Calu3 (cell line): ENCODE measurements at places on chromosomes 7 and 10. TPM values are rescaled to one million over a fixed set of nuclear protein-coding genes. Genes with fewer than 3 reads are reported as not detected.
A peak's percentile ranks its signal among the peaks of the same experiment; 100 is the strongest.

GRCh38 chr7:110987127-110987693, 103.7 kb upstream of the LRRN3 start:
- H3K4me1 ChIP-seq, result no peaks in the 10 kb centered on the region
- H3K36me3 ChIP-seq, result no peaks in the 10 kb centered on the region
- H3K27ac ChIP-seq, result no peak overlapping the region
- H3K4me3 ChIP-seq, result no peak overlapping the region
- no peaks in the 10 kb centered on the region for H3K27me3 ChIP-seq

DNA sequence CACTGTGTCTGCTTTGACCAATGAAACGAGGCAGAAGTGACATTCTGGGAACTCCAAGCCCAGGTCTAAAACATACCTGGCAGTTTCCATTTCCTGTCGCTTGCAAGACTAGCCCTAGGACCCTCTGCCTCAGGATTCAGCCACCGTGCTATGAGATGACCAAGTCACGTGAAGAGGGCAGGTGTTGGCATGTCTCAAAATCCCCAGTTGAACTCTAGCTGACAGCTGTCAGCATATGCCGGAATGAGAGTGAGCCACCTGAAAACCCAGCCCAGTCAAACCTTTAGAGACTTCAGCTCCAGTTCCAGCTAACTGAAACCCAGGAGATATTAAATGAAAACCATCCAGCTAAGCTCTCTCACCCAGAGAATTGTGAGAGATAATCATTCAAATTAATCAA, 89.9 kb upstream of the PPP1R3A start:
- H3K36me3 ChIP-seq, result no peaks in the 10 kb centered on the region
- H3K4me1 ChIP-seq, result no peaks in the 10 kb centered on the region
- DNase-seq, result no peak
- no peaks in the 10 kb centered on the region for H3K27me3 ChIP-seq
- H3K4me3 ChIP-seq, result no peak overlapping the region

DNA sequence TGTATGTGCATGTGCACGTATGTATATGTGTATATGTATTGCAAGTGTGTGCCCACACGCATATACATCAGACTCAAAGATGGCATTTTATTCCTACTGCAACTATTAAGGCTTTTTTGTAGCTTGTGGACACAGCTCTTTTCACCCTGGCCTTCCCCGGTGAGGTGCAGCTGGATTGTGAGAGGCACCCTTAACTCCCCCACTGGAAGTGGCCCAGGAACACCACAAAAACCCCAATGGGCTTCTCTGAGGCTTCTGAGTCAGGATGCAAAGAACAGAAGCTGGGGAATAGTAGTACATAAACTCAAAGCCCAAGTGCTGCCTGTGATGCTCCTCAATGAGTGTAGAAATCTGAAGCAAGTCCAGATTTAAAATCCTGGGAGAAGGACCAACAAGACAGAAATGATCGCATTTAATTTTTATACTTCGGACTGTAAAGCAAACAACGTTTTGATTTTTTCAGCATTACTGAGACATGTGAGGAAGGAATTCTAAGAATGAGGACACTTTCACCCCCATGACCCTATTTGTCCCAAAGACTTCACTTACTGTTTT, 369.2 kb upstream of the MGMT start:
- no peaks in the 10 kb centered on the region for H3K36me3 ChIP-seq
- H3K4me1 ChIP-seq, result no peaks in the 10 kb centered on the region
- no peak overlapping the region for H3K27ac ChIP-seq

GRCh38 chr7:73839743-73840714, 2.3 kb downstream of the METTL27 start:
- H3K36me3 ChIP-seq, result peaks cover 23% of the 10 kb centered on the region
- no peak overlapping the region for H3K27ac ChIP-seq
- no peaks in the 10 kb centered on the region for H3K27me3 ChIP-seq
- DNase-seq, result no peak

The ALOX5 gene
- 44.9 and 57.0 TPM in 2 replicates for total RNA-seq

The AKR1C3 gene
- 177 and 181 TPM in 2 replicates for total RNA-seq

The ARHGEF35 gene
- 11.8 and 13.7 TPM in 2 replicates for total RNA-seq

DNA sequence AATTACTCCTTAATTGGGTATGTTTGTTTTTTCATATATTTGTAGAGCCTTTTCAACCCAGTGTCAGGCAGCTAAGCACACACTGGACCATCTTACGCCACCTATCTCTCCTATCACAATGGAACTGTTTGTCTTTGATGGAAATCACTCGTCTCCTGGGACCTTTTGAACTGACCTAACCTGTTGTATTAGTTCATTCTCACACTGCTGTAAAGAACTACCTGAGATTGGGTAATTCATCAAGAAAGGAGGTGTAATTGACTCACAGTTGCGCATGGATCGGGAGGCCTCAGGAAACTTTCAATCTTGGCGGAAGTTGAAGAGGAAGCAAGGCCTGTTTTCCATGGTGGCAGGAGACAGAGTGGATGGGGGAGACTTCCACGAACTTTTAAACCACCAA, 182.0 kb downstream of the TCERG1L start:
- no peaks in the 10 kb centered on the region for H3K27me3 ChIP-seq
- H3K27ac ChIP-seq, result no peak overlapping the region
- H3K36me3 ChIP-seq, result peaks cover 5% of the 10 kb centered on the region

DNA sequence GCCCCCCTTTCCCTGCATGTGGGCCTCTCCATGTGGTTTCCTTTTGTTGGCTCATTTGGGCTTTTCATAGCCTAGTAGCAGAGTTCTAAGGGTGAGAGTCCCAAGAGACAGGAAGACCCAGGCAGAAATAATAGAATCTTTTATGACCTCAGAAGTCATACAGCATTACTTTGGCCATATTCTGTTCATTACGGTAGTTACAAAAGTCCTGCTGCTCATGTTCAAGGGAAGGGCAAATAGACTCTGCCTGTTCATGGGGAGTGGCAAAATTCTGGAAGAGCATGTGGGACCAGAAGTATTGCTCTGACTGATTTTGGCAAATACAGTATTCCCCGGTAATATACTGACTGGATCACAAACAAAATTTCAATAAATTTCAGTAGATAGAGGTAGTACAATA, 910.3 kb downstream of the LRMDA start:
- DNase-seq, result no peak
- no peak overlapping the region for H3K4me3 ChIP-seq
- H3K36me3 ChIP-seq, result no peaks in the 10 kb centered on the region

GRCh38 chr10:102113956-102114857, 6.0 kb downstream of the LDB1 start:
- no peaks in the 10 kb centered on the region for H3K27me3 ChIP-seq
- H3K4me1 ChIP-seq, result peaks cover 43% of the 10 kb centered on the region
- peak; percentile 12 for DNase-seq
- H3K27ac ChIP-seq, result peak overlapping the region; percentile 50

DNA sequence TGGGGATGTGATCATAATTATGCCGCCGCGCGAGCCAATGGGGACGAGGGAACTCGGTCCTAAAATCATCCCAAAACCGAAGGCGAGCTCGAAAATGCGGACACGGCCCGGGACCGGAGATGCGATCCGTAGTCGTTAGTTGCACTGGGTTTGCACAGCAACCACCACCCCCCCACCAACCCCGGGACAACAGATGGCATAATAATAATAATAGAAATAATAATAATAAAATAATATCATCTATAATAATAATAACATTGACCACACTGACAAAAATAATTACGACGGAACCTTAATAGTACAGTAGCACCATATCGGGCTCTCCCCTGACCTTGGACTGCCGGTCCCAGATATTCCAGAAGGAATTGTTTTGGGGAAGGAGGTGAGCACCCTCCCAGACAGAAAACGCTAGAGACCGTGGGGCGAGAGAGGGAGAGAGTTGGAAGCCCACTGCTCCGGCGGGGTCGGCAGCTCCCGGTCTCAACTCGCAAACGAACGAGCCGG, 1.1 kb upstream of the EMX2 start:
- H3K4me3 ChIP-seq, result no peak overlapping the region
- no peaks in the 10 kb centered on the region for H3K36me3 ChIP-seq
- H3K27me3 ChIP-seq, result peaks cover 57% of the 10 kb centered on the region

The ZNF488 gene
- total RNA-seq, result 2.1 and 2.2 TPM in 2 replicates

- no peak for DNase-seq
- H3K4me3 ChIP-seq, result no peak overlapping the region
- H3K4me1 ChIP-seq, result no peaks in the 10 kb centered on the region
- H3K27me3 ChIP-seq, result no peaks in the 10 kb centered on the region
- no peaks in the 10 kb centered on the region for H3K36me3 ChIP-seq
Measured at GRCh38 chr10:107481224-107481623, 316.7 kb upstream of the SORCS1 start.

GRCh38 chr7:149732611-149733010, 40.8 kb downstream of the ZNF467 start:
- no peak overlapping the region for H3K4me3 ChIP-seq
- DNase-seq, result no peak
- H3K27me3 ChIP-seq, result no peaks in the 10 kb centered on the region
- peaks cover 10% of the 10 kb centered on the region for H3K36me3 ChIP-seq

DNA sequence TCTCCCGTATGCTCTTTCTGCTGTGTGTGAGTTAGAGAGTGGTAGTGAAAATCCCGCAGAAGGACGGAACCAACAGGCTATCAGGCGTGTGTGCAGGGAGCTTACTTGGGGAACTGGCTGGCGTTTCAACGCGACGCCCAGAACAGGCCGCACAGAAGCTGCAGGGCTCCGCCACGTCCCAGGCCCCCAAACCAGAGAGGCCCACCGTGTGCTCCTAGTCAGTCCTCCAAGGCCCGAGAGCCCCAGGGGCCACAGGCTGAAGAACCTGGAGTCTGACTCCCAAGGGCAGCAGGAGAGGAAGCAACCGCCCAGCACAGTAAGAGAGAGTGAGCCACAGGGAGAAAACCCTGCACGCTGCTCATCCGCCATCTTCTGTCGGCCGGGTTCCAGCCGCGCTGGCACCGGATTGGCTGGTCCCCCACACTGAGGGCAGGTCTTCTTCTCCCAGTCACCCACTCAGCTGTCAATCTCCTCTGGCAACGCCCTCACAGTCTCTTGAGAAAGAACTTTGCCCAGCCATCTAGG, 730.6 kb upstream of the VSTM2A start:
- DNase-seq, result no peak
- no peaks in the 10 kb centered on the region for H3K4me1 ChIP-seq
- peaks cover 5% of the 10 kb centered on the region for H3K36me3 ChIP-seq
- H3K27ac ChIP-seq, result no peak overlapping the region
- no peak overlapping the region for H3K4me3 ChIP-seq

GRCh38 chr10:97128039-97128492, 57.7 kb downstream of the SLIT1 start:
- H3K27ac ChIP-seq, result no peak overlapping the region
- no peaks in the 10 kb centered on the region for H3K4me1 ChIP-seq
- no peaks in the 10 kb centered on the region for H3K36me3 ChIP-seq
- peaks cover 94% of the 10 kb centered on the region for H3K27me3 ChIP-seq
- no peak overlapping the region for H3K4me3 ChIP-seq

The AKR1D1 gene
- total RNA-seq, result not detected in 2 replicates

GRCh38 chr10:77970869-77971803, 44.6 kb upstream of the DLG5 start:
- no peaks in the 10 kb centered on the region for H3K4me1 ChIP-seq
- H3K4me3 ChIP-seq, result no peak overlapping the region
- no peak overlapping the region for H3K27ac ChIP-seq
